ENCODE measurements at places on chromosomes 2 and 18.

- DNase-seq = no peak
Measured at GRCh38 chr2:219991116-219991515, 363.7 kb downstream of the SLC4A3 start.

DNA sequence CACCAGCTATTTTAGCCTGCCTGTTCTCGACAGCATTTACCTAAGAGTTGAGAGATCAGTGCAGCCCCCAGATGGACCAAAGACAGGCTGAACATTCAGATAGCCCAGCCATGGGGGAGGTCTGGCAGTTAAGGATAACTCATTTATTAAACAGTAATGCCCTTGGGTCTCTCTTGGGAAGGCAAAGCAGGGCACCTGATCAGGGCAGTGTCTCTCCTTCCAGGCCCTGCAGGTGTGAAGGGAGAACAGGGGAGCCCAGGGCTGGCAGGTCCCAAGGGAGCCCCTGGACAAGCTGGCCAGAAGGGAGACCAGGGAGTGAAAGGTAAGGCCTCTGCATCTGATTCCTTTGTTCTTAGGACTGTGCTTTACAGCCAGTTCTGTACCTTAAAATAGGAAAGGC lies 49.6 kb downstream of the MARCO start:
- DNase-seq = no peak

- no peak for DNase-seq
Measured at GRCh38 chr2:72961853-72962468, 44.6 kb downstream of the EMX1 start.

DNA sequence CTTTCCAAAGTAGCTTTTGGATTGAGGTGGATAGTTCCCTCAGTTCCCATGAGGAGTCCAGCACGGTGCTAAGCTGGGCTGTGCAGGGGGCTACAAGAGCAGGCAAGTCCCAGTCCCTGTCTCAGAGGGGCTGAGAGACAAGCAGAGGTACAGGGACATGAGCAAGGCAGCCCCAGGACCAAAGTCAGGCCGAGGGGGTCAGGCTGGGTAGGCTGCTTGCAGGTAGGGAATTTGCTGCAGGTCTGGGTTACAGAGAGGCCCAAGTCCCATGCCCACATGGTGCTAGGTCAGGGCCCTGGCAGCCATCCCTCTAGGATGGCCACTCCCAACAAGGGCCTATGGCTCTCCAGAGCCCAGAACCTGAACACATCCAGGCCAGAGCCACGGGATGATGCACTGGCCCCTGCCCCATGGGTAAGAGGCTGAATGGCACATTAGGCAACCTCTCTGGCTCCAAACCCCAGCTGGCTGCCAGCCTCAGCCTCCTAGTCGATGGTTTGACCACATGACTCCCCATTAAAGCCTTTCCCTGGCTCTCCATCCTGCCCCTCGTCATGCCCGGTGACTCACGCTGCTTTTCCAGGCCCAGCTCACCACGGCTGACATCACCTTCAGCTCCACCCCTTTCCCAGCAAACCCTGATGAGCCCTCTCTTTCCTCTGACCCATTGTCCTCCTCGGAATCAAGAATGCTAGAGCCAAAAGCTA lies 83.7 kb downstream of the SDC1 start:
- DNase-seq = no peak

DNA sequence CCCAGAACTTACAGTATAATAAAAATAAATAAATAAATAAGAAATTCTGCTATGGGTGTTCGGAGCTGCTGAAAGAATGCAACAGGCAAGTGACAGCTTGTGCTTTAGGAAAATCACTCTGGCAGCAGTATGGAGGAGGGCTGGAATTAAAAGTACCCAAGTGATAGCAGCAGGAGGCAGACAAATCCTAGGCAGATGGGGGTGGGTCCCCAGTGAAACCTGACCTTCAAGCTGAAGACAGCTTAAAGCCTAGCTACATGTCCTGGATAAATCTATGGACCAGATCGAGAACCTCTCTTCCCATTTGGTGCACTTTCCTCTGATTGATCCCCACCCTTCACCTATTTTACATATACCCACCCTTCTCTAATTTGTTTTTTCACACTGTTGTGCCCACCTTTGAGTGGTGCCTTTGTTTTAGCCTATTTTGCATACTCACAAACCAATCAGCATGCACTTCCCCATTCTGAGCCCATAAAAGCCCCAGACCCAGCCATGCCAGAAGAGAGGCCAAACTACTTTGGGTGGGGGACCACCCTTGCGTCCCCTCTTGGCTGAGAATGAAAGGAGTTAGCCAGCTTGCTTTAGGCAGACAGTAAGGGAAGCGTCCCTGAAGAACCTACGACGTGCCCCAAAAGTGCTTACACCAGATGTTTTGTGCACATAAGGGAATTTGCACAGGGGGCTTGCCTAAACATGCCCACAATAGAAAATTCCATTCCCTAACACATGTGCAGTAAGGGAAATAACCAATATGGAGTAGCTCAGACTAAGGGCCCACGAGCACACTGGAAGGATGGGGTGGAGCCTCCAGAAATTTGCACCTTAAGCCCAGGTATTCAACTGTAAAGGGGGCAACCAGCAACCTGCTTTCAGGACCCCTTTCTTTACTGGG lies 3.0 kb downstream of the METTL8 start:
- no peak for DNase-seq
